Amniotic stem cell (primary cell): ENCODE measurements at places on chromosomes 12 and 14.
A peak's percentile ranks its signal among the peaks of the same experiment; 100 is the strongest.

GRCh38 chr12:91482231-91482630, 299.6 kb upstream of the DCN start:
- DNase-seq, result no peak

DNA sequence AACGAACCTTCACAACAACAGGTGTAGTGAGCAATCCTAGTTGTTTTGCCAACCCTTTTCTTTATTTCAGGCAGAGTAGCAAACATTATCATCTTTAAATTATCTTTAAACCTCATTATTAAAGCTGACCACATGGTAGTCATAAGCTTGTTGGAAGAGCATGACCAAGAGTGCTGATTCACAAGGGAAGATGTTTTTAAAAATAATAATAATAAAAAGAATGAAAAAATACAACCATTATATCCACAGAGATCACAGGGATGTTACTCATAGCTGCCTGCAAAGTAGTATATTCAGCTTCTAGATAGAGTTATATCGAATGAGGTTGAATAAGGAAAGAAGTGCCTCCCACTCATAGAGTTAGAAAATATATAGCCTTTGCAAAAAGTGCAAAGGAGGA, 101.0 kb upstream of the FLRT2 start:
- no peak for DNase-seq

GRCh38 chr12:67853204-67853603, 136.0 kb upstream of the IFNG-AS1 start:
- DNase-seq, result no peak

- no peak for DNase-seq
Measured at GRCh38 chr12:15698377-15698871, 90.8 kb downstream of the EPS8 start.

- no peak for DNase-seq
Measured at GRCh38 chr14:29663281-29663801, 264.3 kb downstream of the PRKD1 start.

DNA sequence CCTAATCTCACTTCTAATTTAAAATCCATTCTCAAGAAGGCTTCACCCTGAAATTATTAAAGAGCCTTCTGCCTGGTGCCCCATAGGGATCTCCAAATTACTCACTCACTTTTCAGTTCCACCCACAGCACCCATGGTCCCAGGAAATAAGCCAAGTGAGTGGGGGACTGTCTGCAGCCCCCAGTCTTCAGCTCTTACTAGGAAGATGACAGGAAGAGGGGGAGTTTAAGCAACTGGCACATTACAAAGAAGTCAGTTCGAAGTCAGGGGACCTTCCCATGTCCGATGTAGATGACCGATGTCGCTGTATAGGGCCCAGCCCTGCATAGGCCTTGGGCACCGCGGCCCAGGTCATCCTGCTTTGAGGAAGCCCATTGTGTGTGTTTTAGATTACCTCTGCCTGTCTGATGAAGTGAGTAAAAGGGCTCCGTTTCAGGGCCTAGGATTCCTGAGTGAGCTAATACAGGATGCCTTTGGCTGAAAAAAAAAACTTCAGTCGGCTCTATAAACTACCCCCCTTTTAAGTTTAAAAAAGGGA, 1.9 kb downstream of the ACTN1 start:
- DNase-seq, result peak; percentile 98

DNA sequence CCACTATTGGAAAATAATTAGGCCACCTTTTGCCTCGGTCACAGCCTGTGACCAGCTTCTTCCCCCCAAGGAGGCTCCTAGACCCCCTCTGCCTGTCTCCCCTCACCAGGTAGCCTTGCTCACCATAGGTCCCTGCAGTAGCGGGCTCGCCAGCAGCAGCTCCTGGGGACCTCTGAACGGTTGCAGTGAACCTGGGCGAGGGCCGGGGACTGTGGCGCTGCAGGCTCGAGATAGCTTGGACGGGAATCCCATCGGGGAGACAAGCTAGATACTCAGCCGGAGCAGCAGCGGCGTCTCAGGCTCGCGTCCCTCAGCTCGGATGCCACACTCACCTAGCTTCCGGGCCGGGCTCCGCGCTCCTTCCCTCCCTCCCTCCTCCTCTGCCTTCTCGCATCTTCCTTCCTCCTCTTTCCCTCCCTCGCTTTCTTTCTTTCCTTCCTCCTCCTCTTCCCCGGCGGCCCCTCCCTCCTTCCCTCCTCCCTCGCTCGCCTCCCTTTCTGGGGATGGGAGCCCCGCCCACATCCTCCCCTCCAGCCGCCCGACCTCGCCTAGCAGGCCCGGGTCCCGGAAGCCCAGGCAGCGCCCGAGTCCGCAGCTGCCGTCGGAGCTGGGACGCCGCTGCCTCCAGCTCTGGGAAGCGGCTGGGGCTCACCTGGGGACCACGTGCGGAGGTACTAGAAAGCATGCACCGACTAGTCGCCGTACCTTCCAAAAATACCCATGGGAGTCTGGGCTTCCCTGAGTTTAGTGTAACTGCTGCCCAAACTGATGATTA, at the start of gene BMP4:
Gene BMP4, minus strand, starts transcription at position 399 of the 775 bp plus-strand sequence. CDS start 4,603 bp downstream, outside the sequence.
- no peak for DNase-seq

DNA sequence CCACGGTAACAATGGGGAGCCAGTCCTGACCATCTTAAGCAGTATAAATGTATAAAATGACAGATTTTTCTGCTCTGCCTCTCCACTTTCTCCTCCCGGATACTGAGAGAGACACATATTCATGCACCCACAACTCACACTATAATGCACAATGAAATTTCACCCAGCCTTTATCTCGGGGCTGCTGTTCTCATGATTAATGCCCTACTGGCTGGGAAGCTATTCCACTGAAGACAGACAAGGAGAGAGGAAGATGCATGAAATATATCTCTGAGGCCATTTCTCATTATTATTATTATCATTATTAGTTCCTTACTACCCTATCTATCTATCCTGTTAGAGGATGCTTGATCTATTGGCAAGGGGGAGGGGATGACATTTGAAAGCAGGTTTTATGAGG, 501.7 kb downstream of the DIO2 start:
- no peak for DNase-seq

DNA sequence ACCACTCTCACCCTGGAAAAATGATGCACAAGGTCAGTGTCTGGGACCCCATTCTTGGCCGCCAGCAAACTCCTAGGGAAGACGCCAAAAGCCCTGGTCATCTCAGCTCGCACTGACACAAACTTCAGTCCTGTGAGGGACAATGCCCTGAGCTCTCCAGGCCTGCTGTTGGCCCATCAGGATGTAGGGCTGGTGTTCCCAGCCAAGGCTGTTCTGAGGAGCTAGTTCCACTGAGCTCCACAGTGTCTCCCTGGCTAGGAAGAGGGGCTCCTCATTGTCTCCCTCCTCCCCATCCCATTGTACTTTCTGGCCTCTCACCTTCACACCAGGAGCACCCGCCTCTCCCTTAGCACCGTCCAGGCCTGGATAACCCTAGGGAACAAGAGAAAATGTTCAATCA, 10.8 kb downstream of the COL2A1 start:
- no peak for DNase-seq

- no peak for DNase-seq
Measured at GRCh38 chr14:102736956-102737355, 40.3 kb upstream of the TRAF3 start.

- DNase-seq, result no peak
Measured at GRCh38 chr14:25394791-25395391, 344.9 kb upstream of the STXBP6 start.
